Liver (tissue), 10 donors: ENCODE measurements at places on chromosomes 5 and 9. TPM values are rescaled to one million over a fixed set of nuclear protein-coding genes. Genes with fewer than 3 reads are reported as not detected.

The GAS1 gene
- 7.4 TPM for total RNA-seq

DNA sequence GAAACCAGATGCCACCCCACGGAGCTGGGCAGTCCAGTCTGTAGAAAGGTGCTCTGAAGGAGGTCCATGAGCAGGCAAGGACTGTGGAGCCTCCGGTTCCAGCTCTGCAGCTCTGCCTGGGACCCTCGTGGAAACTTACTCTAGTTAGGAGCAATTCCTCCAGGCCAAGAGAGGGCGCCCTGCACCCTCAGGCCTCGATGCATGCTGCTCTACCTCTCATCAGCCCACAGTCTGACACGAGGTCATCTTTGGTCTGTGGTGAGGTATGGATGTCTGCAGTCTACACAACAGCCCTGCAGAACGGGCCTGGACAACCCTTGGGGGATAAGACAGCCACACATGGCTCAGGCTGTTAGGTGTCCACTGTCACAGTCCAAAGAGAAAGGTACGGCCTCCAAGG lies 50.6 kb upstream of the UBTD2 start:
- no peak for DNase-seq

GRCh38 chr5:31247381-31247780 lies 53.9 kb downstream of the CDH6 start:
- DNase-seq: no peak

DNA sequence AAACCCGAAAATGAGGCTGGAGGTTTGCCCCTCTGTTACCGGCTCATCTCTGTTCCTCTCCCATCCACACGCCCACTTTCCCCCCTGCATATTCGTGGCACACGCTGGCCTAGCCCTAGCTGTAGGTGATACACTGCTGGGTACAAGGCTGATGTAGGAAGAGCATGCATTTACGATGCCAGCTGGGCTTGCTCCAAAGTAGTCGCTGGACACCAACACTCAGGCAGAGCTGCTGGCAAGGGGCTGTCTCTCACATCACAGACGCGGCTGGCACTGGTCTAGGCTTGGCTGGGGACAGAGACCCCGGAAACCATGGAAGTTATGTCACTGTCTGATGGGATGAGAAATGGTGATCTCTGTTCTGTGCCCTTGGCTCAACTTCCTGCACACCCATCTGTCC lies 9.8 kb upstream of the PHYKPL start:
- DNase-seq: no peak

DNA sequence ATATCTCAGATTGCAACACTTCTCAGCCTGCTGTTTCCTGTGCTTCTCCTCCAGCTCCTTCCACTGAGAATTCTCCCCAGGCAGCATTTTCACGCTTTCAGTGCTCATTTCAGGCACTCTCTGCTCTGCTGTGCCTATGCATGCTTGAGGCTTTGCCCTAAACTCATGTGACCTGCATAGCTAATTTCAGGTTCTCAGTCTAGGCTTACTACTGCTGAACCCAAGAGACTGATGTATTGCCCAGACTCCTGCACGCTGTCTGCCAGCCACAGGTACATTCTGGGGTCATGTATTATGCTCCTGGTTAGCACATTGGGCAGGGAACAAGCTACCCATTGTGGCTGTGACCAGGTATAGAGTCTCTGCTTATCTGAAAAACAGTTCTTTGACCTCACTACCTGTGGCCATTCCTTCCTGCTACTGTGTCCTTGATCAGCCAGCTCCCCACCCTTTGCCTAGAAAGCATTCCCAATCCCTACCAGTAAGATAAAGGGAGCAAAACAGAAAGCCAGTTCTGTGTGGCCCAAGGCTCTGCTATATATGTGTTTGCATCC lies 34.7 kb downstream of the PIP5K1B start:
- no peak for DNase-seq

DNA sequence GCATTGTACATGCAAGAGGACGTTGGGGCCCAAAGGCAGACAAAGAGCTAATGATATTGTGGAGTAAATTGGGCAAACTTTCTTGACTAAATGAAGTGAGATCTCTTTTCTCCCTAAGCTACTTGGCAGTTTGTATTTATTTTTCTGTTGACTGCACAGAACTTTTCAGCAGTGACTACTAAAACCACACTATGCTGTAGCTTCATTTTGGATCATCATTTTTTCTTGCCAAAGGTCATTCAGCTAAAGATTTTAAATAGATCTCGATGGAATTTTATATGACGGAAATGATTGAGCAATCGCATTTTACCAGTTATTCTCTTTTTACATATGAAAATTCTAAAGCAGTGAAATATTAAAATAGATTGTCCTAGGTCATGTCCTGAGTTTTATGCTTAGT lies 286.1 kb upstream of the ACTBL2 start:
- DNase-seq: no peak

GRCh38 chr5:54519509-54519876 lies 1.9 kb downstream of the SNX18 start:
- DNase-seq: no peak

The PCDHA9 gene
- total RNA-seq: under 0.01 TPM

The PRELID2 gene
- 24.9 TPM for total RNA-seq

DNA sequence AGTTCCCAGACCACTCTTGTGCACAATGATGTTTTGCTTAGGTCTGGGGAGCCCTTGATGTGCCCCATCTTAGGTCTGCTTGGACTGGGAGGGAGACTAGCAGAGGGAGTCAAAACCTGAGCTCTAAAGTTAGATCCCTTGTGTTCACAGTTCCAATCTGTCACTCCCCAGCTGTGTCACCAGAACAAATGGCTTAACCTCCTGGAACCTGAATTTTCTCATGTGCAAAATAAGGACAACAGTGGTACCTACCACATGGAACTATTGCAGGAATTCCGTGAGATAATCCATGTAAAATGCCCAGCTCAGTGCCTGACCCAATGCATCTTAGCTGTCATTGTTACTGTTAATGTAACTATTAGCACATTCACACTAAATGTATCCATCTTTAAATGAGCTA lies 45.5 kb downstream of the GALNT10 start:
- no peak for DNase-seq

GRCh38 chr5:175746851-175747250 lies 89.0 kb downstream of the HRH2 start:
- peak; percentile 9 for DNase-seq

GRCh38 chr5:27594141-27594540 lies 555.8 kb upstream of the CDH9 start:
- DNase-seq: no peak

GRCh38 chr5:176640616-176641015 lies 6.7 kb upstream of the TSPAN17 start:
- DNase-seq: no peak

- DNase-seq: no peak
Measured at GRCh38 chr5:55913466-55914413, 62.6 kb downstream of the IL31RA start.

DNA sequence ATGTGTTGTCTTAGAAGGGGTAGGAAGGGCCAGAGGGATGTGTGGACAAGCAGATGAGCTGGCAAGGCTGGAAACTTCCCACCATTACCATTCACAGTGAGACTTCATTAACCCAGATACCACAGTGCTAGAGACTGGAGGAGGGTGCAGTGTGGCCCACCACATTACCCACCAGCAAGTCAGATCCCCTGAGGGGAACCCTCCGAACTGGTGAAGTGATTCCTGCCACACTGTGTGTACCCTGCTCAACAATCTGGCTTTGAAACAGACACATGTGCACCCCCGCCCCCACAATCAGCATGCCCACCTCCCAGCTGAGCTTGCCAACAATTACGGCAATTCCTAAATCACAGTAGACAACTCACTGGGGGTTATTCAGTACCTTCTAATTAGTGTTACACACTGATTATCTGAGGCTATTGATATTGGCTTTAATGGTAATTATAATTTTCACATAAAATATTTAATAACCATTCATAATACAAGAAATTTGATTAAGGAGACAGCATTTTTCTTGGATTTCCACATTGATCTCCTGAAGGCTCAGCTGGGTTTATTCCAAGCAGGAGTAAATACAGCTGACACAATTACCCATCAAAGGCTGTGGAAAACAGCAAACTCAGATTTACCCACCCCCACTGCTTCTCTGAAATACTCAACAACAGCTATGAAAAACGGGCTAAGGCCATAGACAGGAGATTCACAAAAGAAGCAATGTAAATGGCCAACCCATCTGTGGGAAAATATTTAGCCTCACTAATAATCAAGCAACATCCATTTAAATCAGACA lies 169.3 kb upstream of the FSTL4 start:
- no peak for DNase-seq

GRCh38 chr5:428754-429452 lies 14.1 kb upstream of the EXOC3 start:
- peak; percentile 28 for DNase-seq

The AGXT2 gene
- total RNA-seq: 49.4 TPM

The TMEM8B gene
- 5.4 TPM for total RNA-seq

The TRIM7 gene
- total RNA-seq: 0.50 TPM

The RLN1 gene
- total RNA-seq: 0.17 TPM

- DNase-seq: no peak
Measured at GRCh38 chr9:89621031-89621430, 16.2 kb downstream of the GADD45G start.

GRCh38 chr5:151288180-151288579 lies 15.4 kb downstream of the SLC36A3 start:
- DNase-seq: no peak

DNA sequence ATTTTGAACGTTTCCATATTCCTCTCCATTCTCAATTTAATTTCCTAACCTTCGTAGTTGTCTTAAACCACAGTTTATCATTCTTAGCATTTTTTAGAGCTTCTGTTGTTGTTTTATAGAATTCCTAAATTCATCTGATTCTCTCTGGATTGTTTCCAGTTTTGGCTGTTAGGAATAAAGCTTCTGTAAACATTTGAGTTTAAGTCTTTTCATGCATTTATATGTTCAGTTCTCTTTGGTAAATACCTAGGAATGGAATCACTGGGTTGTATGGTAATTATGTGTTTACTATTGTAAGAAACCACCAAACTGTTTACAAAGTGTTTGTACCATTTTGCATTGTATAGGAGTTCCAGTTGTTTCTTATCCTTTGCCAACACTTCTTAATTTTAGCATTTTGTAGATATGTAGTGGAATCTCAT lies 29.7 kb downstream of the GPR21 start:
- DNase-seq: no peak

DNA sequence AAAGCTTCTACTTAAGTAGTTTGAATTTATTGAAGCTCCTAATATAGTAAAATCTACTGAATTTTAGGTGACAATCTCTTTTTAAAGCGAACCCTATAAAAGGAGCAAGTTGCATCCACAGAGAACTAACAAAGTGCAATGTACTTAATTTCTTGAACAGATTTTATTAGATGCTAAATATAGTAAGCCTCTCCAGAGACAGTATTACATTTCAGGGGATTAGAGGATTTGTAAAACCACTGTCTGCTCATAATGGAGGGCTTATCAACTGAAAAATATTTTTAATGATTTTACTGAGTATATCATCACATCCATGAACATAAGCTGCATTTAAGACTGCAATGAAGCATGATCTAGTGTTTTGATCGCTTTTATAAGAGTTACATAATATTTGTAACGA lies 230.0 kb upstream of the EFNA5 start:
- no peak for DNase-seq

GRCh38 chr5:82314964-82315758 lies 37.0 kb upstream of the RPS23 start:
- no peak for DNase-seq

The CER1 gene
- not detected for total RNA-seq

The TMEM252 gene
- total RNA-seq: 0.17 TPM

DNA sequence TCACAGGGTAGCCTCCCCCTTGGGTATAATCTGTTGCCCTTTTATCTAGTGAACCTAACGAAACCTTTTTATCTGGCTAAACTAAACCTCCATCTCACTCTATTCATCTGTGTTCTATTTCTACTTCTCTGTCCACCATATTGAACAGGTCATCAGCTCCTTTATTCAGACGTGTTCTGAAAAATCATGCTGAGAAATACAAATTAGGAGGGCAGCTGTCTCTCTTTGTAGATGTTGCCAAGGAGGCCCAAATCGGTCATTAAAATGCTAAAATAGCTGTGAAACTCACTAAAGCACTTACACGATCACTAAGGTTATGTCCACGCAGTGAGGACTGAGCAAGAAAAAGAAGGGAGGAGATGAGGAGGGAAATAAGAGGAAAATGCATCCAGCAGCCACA lies 115.6 kb upstream of the RETREG1 start:
- DNase-seq: no peak

DNA sequence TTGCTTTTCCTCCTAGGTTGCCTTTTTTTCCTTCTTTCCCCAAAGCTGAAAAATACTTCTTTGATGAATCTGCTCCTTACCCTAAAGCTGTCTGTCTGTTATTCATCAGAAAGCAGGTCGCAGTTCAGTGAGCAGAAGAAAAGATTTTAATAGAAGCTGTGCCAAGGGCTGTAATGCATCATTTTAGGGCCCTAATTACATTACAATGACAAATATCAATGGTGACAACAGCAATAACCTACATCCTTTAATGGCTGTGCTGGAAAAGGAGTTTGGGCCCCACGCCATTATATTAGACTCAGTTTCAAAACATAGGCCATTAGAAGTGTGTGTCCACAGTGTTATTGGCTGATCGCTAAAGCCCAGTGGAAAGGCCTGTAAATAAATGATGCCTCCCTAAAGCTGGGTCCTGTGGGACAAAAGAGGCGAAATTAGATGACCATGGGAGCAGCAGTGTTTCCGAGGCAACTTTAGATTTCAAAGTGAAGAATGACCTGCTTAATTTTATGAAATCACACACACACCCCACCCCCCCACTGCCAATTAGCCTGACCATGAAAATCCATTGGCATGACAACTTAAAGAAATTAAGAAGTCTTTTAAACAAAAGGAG lies 38.4 kb downstream of the TLE4 start:
- no peak for DNase-seq

DNA sequence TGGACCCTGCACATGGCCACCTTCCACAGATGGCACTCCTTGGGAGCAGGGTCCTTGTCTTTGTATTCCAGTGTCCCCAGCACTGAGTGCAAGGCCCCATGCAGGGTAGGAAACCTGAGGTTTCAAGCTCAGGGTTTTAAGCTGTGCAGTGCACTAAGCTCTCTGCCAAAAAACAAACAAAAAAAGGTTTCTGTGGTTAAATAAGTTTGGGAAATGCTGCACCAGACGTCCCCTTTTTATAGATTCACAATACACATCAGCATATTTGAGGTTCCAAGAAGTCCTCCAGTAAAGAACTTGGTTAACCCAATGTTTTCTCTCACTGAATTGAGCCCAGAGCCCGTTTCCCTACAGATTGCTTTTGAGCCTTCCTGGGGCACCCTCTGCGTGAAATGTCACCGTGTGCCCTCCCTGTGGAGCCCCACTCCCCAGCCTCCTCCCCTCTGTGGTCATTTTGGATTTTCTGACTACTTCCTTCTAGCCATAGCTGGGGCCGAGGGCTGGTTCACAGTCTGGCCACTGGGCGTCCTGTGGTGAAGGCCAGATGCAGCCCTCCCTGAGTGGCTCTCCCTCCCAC lies 17.1 kb downstream of the DELE1 start:
- no peak for DNase-seq

GRCh38 chr9:38428062-38428461 lies 3.8 kb upstream of the IGFBPL1 start:
- DNase-seq: no peak

DNA sequence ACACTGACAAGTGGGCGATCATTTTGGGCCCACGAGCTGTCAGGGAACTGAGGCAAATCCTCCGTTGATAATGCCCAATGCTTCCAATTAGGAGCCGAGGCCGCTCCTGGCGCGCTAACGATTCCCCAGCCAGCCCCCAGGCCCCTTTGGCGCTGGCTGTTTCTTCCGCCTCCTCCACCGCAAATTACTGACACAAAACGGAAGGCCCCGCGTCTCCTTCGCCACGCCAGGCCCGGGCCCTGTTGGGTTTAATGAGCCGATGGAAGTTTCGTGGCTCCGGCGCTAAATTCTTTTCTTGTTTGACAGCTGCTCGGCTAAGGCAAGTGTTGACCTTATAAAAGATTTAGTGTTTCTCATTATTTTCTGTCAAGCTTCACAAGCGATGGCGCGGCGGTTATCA lies 25.7 kb upstream of the BARHL1 start:
- no peak for DNase-seq
